Spinal cord (tissue), 10 donors: ENCODE measurements at places on chromosomes 2 and 18.

- no peak for DNase-seq
These were observed 13.2 kb downstream of the SPATS2L start for GRCh38 chr2:200319548-200320337.

- DNase-seq: no peak
These were observed 124.4 kb downstream of the MAP4K4 start for GRCh38 chr2:101821828-101822458.

- DNase-seq: peak; percentile 12
These were observed 39.8 kb upstream of the C2orf15 start for GRCh38 chr2:99101697-99102096.

DNA sequence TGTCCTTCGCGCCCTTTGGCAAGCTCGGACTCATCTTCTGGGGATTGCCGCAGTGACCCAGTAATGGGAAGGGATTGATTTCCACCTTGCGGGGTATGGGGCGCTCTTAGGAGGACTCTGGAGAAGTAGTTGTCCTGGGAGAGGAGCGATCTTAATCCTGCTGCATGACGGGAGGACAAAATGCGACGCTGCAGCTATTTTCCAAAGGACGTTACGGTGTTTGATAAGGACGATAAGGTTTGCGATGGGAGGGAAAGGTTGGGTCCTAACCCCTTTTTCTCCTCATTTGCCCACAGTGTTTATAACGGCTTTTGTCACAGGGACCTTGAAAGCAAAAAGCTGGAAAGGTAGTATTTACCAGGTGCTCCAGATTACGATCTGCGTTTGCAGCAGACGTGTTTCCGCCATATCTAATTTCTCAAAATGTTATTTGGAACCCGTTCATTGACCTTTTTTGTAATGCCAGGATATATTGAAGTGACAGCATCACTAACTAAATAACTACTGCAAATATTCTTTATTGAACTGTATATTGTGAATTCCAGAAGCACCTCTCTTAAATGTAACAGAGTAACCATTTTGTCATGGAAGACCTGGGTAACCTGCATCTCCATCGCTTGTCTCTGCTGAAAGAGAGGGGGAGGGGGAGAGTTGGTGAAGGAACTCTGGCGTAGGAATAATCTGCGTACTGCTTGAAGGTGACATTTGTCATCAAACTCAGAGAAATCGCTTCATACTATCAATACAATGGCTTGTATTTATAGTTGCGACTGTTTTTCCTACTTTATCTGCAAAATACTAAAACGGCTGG lies 590 bp downstream of the MDH1 start:
- DNase-seq: no peak

DNA sequence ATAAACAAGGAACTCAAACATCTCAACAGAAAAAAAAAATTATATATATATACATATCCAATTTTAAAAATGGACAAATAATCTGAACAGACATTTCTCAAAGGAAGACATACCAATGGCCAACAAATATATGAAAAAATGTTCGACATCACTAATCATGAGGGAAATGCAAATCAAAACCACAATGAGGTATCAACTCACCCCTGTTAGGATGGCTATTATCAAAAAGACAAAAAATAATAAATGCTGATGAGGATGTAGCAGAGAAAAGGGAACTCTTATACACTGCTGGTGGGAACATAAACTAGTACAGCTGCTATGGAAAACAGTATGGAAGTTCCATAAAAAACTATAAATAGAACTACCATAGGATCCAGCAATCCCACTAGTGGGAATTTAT lies 46.1 kb downstream of the CLASP1 start:
- no peak for DNase-seq

- DNase-seq: no peak
These were observed 106.3 kb upstream of the SULT1C3 start for GRCh38 chr2:108133457-108133856.

DNA sequence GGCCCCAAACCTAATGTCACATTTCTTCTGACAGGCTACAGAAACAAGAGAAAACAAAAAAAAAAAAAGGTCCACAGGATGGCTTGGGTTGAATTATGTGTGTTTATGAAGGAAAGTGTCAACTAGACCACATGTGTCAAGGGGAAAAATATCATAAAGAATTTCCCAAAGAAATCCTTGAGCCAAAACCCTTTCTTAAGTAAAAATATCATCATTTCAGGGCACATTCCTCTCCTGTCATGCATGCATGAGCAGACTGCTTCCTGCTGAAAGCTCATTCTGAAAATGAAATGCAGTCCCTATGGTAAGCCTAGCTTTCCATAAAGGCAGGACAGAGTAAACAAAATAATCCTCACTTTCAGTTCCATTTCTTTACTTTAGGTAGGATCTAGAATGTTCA lies 85.7 kb upstream of the RBBP8 start:
- DNase-seq: no peak

DNA sequence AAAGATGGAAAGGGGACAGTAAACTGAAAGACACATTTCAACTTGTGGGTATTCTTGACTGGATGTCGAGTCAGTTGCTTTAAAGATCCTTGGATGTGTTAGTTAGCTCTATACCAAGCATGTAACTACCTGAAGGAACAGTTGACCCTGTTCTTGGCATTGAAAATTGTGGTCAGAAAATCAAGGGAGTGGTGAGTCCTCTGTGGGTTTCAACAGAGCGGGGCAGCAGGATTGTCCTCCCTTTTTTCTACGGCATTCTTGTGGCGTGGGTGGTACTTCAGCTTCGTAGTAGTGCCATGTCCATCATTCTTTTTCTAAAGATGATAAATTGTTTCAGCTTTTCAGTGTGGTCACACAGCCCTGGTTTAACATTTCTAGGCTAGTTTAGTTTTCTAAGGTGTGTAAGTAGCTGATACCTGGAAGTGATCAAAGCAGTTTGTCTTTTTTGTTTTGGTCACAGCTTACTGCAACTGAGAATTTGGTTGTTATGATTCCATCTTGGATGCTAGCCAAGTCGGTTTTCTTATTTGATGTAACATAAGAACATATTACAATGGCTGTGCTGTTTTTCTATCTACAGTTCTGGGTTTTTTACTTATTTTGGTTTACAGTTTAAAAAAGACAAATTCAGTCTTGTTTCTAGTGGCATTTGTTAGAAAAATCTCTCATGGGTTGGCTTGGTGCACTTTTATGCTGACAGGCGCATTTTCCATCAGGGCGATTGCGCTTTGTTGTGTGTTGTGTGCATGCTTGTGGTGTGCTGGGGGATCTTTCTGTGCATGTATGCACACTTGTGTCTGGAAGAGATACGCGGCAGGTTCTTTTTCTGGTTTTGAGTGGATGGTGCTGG lies 84.7 kb downstream of the ZNF407 start:
- peak; percentile 22 for DNase-seq

GRCh38 chr2:59456285-59456684 lies 1097.2 kb downstream of the BCL11A start:
- DNase-seq: no peak

- peak; percentile 12 for DNase-seq
These were observed 1412.0 kb upstream of the ZEB2 start for GRCh38 chr2:145931781-145932395.

DNA sequence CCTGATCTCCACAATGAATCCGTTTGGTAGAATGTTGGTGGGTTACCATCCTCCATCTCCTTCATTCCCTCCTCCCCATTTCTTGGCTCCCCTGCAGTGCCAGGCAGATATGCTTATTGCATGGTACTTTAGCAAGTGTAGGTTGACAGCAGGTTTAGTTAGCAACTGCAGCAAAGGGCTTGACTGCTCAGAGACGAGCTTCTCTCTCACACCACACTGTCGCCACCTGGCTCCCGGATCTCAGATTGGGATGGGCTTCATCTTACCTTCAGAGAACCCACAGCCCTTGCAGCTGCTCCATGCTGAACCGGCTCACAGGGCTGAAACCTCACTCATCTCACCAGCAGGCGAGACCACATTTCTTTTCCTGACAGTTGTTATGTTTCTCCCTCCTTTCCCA lies 88.8 kb downstream of the VWA3B start:
- DNase-seq: no peak

DNA sequence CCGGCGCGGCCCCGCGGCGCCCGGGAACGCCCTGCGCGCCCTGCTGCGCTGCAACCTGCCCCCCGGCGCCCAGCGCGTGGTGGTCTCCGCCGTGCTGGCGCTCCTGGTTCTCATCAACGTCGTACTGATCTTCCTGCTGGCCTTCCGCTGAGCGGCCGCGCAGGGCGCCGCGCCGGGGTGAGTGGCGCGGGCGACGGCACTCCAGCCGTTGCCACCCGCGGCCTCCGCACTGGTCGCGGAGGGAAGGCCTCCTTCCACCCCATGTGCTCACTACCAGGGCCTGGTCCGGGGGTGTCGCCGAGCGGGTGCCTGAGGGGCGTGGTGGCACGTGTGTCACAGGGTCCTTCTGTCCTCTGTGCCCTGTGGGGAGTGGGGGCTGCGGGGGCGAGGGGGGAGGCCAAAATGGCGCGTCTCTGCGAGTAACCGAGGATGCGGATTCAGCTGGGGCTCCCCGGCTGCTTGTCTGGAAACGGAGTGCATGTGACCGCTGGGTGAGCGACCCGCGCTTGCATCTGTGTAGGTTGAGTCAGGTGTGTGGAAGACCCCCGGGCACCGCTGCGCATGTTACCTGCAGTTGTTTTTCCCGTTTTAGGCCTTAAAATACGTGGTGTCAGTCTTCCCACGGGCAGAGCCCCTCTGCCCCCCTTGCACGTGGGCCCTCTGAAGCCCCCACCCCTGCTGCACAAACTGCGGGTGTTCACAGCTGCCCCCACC lies 58.0 kb downstream of the FAM168B start:
- DNase-seq: peak; percentile 45

DNA sequence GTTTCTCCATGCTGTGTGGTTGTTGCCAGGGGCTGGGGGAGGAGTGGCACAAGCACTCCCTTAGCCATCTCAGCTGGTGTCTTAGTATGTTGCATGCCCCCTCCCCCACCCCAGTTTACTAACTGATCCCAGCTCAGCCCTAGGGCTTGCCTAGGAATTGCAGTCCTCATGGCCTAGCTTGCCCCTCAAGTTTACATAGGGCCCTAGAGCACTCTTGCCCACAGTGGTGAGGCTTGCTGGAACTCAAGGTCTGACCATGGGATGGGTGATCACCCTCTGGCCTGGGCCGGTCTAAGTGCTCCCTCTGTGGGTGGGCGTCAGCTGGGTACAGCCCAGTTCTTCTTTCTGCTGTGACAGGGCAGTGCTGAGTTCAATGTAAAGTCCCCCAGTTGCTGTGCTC lies 156.1 kb upstream of the PIEZO2 start:
- DNase-seq: no peak

GRCh38 chr2:72830273-72830672 lies 4.4 kb upstream of the EXOC6B start:
- DNase-seq: no peak

DNA sequence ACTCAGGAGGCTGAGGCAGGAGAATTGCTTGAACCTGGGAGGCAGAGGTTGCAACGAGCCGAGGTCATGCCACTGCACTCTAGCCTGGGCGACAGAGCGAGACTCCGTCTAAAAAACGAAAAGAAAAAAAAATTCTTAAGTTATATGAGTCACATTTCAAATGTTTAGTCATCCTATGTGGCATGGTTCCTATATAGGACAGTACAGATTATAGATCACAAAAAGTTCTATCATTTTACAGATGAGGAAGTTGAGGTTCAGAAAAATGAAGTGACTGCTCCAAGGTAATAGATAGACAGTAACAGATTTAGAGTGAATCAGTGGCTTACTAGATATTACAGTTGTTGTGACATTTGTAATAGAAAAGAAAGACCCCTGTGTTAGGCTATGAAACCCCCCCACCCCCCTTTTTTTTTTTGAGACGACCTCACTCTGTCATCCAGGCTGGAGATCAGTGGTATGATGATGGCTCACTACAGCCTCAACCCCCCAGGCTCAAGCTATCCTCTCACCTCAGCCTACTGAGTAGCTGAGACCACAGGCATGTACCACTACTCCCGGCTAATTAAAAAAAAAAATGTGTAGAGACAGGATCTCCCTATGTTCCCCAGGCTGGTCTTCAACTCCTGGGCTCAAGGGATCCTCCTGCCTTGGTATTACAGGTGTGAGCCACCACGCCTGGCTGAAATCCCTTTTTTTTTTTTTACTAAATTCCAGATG lies 22.7 kb downstream of the PTPN4 start:
- no peak for DNase-seq

- DNase-seq: no peak
These were observed 5.8 kb upstream of the PSD4 start for GRCh38 chr2:113167962-113168340.

- DNase-seq: no peak
These were observed 135.5 kb downstream of the MYO3B start for GRCh38 chr2:170313347-170313991.

DNA sequence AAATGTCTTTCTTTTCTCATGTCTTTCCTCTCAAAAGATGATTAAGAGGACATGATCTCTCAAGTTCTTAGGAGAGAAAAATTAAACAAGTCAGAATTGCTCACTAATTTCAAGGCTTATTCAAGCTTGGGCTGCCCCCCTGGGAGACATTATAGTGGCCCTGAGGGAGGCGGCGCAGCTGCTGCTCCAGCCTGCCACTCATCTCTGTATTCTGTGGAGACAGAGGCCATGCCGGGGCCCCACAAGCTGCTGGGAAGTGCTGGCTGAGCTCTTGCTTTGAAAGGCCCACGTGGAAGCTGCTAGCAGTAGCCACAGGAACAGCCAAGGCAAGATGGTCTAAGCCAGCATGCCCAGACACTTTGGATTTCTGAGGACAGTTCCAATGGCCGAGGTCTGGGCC lies 267.4 kb downstream of the LNPK start:
- no peak for DNase-seq

GRCh38 chr2:21427606-21428005 lies 303.8 kb downstream of the TDRD15 start:
- DNase-seq: no peak

GRCh38 chr2:182179176-182179575 lies 193.5 kb downstream of the PPP1R1C start:
- DNase-seq: no peak

DNA sequence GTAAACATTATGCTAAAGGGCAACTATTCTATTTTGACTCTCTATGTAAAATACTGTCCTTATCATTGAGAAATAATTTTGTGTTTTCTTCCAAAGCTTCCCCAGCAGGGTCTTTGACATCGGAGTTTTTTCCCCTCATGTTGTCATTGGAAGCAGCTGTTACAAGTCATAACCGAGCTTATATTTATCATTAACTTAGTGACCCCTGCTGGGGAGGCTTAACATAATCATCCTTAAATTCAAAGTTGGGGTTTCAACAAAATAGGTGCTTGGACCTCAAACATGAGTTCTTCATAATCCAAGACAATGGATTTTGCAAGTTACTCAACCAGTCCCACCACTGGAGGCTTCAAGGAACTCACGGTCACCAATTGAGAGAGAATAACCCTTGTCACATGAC lies 330.9 kb downstream of the DCC start:
- no peak for DNase-seq

DNA sequence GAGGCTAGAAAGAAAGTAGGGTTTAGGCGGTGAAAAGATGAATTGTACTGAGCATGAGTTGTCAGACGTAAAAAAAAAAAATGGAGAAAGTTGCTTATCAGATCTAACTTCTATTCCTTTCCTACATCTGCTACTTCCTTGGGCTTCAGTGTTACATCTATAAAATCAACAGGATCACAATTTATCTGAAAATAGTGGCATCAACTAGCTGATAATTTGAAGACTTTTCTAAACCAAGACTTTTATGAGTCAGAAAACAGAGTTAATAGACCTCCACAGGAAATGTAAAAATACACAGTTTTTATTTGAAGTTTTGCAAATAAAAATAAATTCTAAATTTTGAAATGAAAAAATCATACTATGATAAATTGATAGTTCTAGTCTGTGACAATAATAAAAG lies 399.8 kb downstream of the GRB14 start:
- no peak for DNase-seq
